H9 (cell line): ENCODE measurements at places on chromosomes 4 and X.

DNA sequence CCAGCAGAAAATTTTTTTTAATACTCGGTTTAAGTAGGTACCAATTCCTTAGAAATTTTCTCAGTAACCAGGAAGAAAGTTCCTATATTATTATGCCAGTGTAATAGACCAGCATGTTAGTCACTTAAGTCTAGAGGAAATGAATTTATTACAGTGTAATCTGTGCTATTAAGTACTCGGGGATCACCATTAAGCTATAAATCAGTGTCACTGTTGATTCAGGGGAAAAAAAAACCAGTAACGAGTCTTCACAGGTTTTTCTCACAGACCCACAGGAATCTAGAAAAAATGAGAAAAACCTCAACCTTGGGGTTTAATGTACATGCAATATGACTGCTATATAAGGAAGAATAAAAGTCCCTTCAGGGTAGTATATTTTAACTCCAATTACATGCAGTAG is 138.3 kb upstream of the IL1RAPL2 start:
- DNase-seq, result no peak

- DNase-seq, result no peak
These were observed 209.7 kb downstream of the SPRY1 start for GRCh38 chr4:123606336-123606735.

DNA sequence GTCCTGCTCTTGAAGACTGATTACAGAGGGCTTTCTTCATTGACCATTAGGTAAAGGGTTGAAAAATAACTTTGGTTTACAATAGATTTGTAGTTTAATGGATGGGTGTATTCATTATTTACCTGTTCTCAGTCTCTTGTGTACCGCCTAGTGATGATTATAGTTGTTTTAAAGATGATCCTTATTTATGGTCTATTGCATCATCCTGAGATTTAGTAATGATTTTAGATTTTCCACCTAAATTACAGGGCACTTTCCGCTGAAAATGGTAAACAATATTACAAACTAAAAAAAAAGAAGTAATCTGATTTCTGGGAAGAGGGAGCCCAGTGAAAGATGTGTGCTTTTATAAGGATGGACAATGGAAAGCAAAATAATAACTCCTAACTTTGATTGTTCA is 78.4 kb upstream of the TMEM33 start:
- DNase-seq, result no peak

DNA sequence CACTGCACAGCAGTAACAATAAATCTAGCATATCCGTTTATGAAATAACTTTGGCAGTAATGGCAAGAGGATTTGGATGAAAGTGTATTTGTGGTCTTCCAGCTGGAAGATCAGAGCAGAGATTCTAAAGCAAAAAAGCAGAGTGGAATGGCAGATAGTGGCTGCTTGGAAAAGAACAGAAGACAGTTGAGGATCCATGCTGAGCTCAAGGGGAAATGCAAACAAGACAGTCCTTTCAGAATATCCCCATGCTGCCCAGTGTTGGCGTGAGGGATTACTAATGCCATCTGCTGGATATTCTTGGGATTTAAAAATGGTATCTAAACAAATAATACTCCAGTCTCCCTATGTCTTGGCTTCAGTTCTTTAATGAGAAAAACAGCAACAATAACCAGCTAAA is 629.1 kb upstream of the ATOH1 start:
- DNase-seq, result peak; percentile 55

GRCh38 chr4:56183344-56183959 is 203.8 kb downstream of the AASDH start:
- peak; percentile 44 for DNase-seq

- DNase-seq, result no peak
These were observed 70.5 kb downstream of the GATB start for GRCh38 chr4:151690164-151690870.

DNA sequence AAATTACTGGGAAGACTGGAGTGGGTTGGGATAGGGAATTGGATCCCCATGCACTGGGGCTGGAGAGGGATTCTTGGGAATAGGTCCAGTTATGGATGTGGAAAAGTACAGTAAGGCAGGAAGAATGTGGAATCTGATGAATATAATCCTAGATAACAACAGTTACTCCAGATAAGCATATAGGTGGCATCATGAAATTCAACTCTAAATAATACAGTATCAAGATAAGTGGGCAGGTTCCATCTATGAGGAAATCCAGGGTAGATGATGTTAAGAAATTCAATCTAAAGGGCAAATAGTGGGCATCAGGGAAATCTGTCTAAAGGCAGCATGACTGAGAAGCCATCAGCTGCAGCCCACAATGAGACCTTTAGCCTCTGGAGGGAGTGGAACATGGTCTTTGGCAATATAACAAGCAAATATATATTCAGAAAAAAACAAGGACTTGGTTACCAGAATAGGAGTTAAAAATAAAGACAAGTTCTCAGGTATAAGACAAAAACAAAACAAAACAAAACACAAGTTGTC is 1.2 kb downstream of the DTHD1 start:
- DNase-seq, result no peak

DNA sequence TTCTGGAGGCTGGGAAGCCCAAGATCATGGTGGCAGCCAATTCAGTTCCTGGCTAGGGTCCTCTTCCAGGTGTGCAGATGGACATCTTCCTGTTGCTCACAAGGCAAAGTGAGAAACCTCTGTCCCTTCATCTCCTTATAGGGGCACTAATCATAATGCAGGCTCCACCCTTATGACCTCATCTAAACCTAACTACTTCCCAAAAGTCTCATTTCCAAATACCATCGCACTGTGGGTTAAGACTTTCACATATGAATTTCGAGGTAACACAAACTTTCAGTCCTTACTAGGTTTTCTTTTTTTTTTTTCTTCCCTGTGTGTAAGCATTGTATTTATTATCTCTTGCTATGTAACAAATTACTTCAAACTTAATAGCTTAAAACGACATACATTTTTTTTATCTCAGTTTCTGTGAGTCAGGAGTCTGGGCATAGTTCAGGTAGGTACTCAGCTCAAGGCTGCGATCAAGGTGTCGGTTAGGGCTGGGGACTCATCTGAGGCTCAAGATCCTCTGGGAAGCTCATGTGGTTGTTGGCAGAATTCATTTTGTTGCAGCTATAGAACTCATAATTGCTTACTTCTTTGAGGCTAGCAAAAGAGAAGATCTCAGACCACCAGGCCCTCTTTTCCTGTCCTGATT is 204.7 kb upstream of the STK26 start:
- no peak for DNase-seq
